ENCODE measurements at places on chromosomes 6 and 20.
A peak's percentile ranks its signal among the peaks of the same experiment; 100 is the strongest.

- DNase-seq, result peak; percentile 65
Observed at GRCh38 chr20:34538671-34539123, 19.8 kb upstream of the MAP1LC3A start.

GRCh38 chr6:98516206-98516605 lies 318.2 kb upstream of the POU3F2 start:
- no peak for DNase-seq

- no peak for DNase-seq
Observed at GRCh38 chr6:36700831-36701230, 3.2 kb downstream of the RAB44 start.

GRCh38 chr6:105594821-105595220 lies 191.9 kb upstream of the PREP start:
- DNase-seq, result peak; percentile 65

GRCh38 chr6:85674604-85675003 lies 31.9 kb upstream of the SYNCRIP start:
- peak; percentile 22 for DNase-seq

DNA sequence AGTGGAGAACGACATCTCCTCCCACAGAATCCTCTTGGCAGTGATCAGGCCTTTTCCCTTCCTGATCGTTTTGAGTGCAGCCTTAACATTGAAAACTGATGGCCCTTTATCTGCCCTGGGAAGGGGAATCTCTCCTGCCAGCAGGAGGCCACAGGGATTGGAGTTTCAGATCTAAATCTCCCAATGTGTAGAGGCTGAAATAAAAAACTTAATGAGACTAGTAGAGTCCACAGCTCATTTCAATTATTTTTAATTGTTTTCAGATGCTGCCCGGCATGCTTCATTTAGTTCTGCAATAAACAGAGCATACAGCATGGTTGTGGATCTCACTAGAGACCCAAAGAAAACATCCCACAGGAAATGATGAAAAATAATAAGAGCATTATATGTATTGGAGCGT lies 662.2 kb upstream of the HS3ST5 start:
- no peak for DNase-seq

DNA sequence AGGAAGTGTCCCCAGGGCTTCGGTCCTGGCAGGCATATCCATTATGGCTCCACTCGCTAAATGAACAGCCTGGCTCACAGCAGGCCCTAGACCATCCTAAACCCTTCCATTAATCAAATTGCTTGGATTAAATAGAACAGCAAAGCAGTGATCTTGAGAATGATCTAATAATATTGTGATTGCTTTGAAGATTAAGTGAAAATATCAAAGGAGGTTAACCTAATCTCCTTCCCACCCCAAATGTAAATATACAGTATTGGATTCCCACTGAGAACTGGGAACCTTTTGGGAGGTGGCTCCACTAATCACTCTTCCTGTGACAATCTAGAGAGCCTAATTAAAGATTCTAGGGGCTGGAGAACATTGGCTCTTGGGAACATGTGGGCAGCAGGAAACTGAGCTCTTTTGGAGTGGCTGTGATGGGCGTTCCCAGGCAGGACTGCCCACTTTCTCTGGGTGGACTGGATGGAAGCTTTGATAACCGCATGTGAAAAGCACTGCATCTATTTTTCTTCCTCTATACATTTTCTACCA lies 68.3 kb upstream of the FRMD1 start:
- DNase-seq, result no peak
